ENCODE measurements at places on chromosomes 11 and 22.

- no peak for DNase-seq
These were observed 37.1 kb upstream of the OLFML1 start for GRCh38 chr11:7448201-7448600.

- DNase-seq: peak; percentile 86
These were observed 44.5 kb downstream of the TRIOBP start for GRCh38 chr22:37741312-37741795.

- DNase-seq: no peak
These were observed 19.5 kb upstream of the RASSF10 start for GRCh38 chr11:12989428-12990161.

DNA sequence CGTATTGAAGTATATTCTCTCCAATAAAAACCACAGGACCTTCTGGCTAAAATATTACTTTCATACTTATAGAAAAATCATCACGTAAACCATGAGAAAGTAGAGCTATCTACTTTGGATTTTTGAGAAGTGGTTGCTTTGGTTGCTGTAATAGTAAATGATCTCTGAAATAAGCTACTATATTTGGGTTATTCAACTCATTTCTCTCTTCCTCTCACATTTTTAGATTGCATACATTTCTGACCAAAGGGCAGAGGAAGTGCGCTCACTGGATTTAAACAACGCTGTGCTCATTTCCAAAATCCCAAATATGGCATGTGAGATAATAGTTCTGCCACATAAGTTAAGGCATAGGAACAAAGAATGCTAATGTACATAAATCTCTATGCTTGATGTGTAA is 357.0 kb downstream of the LRRC4C start:
- no peak for DNase-seq

DNA sequence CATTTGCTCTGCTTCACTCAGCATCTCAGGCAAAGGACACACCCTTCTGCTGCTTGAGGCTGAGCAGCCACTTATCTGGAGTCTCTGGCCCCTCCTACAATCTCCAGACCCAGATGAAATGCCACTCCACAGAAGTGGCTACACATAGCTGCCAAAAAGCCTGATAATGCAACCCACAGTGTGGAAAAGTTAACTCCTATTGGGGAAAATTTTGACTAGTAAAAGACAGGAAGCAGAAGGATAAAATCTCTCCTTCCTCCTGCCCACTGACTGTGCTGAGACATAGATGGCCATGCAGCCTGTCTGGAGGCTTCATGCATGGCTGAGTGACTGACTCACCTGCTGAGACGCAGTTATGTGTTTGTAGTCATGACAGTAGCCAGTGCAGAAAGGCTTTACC is 92.3 kb upstream of the TEAD1 start:
- DNase-seq: no peak

- DNase-seq: no peak
These were observed 25.6 kb upstream of the RRM1 start for GRCh38 chr11:4068962-4069361.

GRCh38 chr11:85042361-85042760 is 584.8 kb downstream of the DLG2 start:
- no peak for DNase-seq

DNA sequence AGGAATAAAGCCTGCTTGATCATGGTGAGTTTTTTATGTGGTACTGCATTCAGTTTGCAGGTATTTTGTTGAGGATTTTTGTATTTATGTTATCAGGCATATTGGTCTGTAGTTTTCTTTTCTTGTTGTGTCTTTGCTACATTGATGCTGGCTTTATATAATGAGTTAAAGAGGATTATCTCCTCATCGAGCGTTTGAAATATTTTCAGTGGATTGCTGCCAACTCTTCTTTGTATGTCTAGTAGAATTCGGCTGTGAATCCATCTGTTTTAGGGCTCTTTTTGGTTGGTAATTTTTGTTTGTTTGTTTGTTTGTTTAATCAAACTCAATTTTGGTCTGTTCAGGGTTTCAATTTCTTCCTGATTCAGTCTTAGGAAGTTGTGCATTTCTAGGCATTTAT is 758.4 kb downstream of the KCNA4 start:
- no peak for DNase-seq

DNA sequence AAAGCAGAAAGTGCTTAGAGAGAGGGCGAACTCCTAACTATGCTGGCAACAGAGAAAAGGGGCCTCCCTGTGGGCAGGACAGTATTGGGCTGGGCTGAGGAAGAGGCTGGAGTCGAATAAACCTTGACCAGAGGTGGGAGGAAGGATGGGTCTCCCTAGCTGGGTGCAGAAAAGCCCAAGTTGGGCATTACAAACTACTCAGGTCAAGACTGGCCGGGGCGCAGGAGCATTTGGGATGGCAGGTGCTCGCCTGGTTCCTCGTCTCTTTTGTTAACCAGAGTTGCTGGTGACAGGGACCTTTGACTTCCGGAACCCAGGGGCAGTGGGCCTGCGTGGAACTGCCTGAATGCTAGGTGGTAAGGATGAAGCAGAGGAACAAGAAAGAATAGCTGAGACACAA is 80.3 kb upstream of the SHISAL1 start:
- no peak for DNase-seq

DNA sequence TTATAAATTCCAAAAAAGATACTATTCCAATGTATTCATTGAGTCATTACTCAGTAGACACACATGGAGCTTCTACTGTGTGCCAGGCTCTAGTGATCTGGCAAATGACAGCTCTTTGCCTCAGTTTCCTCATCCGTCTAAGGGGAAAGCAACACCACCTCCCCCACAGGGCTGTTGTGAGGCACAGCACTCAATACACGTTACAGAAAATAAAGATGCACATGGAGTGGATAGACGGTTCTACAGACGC is 6.5 kb upstream of the MALAT1 start:
- no peak for DNase-seq

DNA sequence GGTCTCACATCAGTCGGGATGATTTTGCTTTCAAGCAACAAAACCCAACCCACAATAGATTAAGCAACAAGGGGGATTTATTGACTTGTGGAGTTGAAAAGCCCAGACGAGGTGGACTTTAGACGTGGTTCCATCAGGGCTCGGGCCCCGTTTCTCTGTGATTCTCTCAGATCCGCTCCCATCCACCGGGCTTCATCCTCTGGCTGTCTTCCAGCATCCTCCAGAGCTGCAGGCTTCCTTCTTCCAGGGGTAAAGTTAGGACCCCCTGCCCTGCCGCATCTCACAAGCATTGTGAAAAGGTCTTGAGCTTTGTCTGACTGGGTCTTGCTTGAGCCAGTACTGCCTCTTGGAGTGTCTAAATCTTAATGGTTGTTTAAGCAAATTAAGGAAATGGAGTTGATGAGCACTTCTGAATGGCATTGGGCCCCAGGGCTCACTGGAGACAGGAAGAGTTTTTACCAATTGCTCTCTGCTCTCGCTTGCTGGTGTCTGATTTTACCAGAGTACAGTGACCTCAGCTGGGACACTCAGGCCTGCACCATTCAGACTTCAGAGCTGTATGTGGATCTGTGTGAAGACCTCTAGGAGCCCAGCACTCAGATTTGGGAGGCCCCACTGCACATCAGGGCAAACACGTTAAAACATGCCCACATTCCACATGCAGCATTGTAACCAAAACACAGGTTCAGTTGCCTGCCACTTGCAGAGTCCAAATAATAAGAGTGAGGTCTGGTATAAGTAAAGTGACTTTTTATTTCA is 13.5 kb upstream of the FTH1 start:
- no peak for DNase-seq

- no peak for DNase-seq
These were observed 1.0 kb downstream of the FJX1 start for GRCh38 chr11:35619116-35619854.

DNA sequence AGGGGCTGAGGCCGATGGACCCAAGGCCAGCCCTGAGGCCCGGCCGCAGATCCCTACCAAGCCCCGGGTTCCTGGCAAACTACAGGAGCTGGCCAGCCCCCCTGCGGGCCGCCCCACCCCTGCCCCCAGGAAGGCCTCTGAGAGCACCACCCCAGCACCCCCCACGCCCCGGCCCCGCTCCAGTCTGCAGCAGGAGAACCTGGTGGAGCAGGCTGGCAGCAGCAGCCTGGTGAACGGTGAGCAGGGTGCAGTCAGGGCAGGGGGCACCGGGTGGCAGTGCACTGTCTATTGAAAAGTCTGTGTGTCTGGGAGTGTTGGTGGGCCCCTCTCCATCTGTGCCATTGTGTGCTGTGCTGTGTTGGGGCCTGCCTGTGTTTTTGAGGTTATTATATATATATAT is 16.1 kb downstream of the MICALL1 start:
- DNase-seq: no peak

DNA sequence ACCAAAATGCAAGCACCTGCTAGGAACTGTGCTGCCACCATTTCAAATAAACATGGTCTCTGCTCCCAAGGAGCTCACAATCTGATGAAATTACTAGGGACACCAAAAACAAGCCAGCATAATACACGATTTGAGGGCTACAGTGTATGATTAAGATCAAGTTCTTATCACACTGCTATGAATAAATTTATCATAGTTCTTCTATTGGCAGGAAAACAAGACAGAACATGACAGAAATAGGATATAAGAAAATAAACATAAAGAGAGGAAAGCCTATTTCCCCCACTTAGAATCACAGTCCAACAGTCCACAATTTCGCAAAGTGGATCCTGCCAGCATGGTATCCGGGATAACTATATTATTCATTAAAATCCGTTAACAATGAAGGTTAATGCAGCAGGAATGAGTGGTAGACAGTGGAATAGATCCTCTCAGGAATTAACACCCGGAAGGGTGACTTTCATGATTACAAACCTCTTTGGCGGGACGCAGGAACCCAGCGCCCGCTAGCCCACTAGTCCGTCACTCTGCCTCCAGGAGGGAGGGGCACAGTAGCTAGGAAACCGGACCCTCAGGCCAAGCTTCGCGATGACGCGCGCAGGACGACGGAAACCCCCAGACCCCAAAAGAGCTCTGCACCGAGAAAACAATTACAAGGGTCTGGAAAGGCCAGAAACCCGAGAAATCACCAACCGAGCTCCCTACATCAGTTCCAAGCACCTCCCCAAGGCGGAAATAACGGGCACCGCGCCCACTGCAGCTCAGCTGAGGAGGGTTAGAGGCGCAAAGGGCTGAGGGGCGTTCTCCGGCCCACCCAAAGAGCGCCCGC is 607 bp downstream of the CCDC82 start:
- DNase-seq: no peak

- DNase-seq: no peak
These were observed 812 bp downstream of the JAM3 start for GRCh38 chr11:134069426-134070341.

- DNase-seq: no peak
These were observed 10.1 kb downstream of the MTFP1 start for GRCh38 chr22:30435674-30436126.

DNA sequence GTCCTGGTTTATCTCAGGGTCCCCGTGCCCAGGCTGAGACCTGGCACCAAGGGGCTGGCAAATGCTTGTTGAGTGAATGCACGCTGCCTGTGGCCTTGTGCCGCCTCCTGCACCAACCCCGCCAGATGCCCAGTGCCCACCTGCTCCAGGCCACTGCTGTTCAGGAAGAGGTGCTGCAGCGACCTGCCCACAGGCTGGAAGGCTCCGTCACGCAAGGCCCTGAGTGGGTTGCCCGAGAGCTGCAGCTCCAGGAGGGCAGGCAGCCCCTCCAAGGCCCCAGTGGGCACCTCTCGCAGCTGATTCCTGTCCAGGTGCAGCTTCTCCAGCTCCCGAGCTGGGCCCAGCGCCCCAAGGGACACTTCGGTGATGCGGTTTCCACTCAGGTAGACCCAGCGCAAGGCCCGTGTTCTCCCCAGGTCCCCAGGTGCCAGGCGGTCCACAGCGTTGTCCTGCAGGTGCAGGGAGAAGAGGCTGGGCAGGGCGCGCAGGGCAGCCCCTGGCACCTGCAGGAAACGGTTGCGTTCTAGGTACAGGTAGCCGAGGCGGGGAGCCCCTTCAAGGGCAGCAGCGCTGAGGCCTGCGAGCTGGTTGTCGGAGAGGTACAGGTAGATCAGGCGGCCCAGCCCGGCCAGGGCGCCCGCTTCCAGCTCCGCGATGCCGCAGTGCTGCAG is 3.6 kb downstream of the CHADL start:
- DNase-seq: no peak

- DNase-seq: no peak
These were observed 35.3 kb upstream of the GNB1L start for GRCh38 chr22:19889951-19890350.

DNA sequence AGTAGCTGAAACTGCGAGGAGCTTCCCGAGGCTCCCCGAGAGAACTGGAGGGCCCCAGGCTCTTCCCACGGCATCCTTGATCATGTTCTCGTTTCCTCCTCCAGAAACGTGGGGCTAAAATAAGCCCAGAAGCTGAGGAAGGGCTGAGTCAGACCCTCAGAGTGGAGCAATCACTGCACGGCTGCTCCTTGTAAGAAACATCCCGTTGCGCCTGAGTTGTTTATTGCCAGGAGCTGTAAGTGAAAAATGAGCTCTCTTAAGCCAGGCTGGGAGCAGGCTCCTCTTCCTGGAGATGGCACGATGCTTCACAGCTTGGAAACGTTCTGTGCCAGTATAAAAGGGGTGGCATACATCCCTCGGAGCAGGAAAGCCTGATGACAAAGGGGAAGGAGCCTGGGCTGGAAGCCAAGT is 47.3 kb upstream of the SYN3 start:
- no peak for DNase-seq

- DNase-seq: no peak
These were observed 21.0 kb upstream of the FBLN1 start for GRCh38 chr22:45481661-45482060.

DNA sequence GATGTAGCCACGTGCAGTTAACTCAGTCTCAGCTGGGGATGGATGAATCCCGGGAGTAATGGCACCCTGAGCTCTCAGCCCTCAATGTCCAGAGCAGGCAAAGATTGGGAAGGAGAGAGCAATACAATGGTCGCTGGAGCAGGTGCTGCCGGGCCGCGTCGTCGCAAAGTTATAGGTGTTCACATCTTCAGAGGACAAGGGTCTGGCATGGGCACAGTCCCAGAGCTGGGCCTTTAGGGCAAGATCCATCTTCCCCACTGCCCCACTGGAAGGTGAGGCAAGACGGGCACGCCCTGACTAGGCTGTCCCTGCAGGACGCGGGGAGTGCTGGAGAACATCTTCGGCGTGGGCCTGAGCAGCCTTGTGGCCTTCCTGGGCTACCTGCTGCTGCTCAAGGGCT is 7.6 kb downstream of the PCNX3 start:
- DNase-seq: no peak

DNA sequence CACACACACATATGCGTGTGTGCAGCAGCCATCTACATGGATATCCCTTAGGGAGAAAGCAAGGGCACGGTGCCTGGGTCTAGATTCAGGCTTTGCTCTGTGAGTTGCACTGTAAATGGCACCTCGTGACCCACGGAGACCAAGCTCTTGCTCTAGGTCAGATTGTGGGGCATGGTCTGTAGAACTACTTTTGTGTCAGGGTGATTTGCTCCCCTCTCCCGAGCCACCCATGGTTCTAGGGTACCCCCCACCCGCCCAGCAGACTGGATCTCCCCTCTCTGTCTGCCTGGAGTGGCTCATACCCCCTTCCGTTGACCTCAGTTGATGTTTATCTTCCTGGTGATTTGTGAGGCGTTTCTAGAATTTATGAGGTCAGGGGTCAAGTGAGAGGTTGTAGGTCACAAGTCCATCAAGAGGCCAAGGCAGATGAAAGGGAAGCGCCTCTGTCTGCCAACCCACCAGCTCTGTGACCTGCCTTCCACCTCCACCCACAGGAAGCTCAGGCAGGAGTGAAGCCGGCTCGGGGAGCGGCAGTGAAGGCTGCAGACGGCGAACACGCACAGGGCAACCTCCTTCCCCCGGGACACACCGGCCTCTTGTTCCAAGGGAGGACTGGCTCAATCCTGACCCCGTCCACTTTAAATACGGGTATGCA is 76.2 kb upstream of the TTLL12 start:
- no peak for DNase-seq

All from tibial nerve (tissue), 4 donors.